Peyer's patch (tissue), 4 donors: ENCODE measurements at places on chromosomes 1 and 21. TPM values are rescaled to one million over a fixed set of nuclear protein-coding genes. Genes with fewer than 3 reads are reported as not detected.

GRCh38 chr1:37410815-37411214, 63.6 kb upstream of the ZC3H12A start:
- H3K4me1 ChIP-seq = no peaks in the 10 kb centered on the region
- no peaks in the 10 kb centered on the region for H3K36me3 ChIP-seq
- no peak overlapping the region for H3K27ac ChIP-seq

DNA sequence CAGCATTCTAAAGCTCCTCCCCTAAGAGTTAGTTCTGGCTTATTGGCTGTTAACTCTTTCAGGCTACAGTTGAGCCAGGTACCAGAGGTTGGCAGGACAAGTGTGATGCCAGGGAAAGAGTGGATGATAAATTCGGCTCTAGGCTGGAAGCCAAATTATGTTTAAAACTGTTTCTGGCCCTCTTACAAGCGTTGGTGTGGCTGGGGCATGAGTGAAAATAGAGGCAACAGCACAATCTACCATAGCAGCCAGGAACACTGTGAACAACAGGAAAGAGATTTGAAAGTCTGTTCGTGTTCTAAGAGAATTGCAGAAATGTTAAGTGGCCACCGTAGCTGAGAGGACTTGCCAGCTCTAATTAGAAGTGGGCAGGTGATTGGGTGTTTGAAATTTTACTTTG, 84.2 kb downstream of the CDC7 start:
- no peaks in the 10 kb centered on the region for H3K27me3 ChIP-seq
- H3K36me3 ChIP-seq = no peaks in the 10 kb centered on the region
- H3K4me3 ChIP-seq = no peak overlapping the region
- DNase-seq = no peak
- H3K27ac ChIP-seq = no peak overlapping the region
- peaks cover 7% of the 10 kb centered on the region for H3K4me1 ChIP-seq

- no peak overlapping the region for H3K4me3 ChIP-seq
- H3K36me3 ChIP-seq = no peaks in the 10 kb centered on the region
- H3K27ac ChIP-seq = no peak overlapping the region
- H3K4me1 ChIP-seq = no peaks in the 10 kb centered on the region
Observed at GRCh38 chr1:41880261-41880660, 38.5 kb downstream of the HIVEP3 start.

- no peak overlapping the region for H3K27ac ChIP-seq
- H3K27me3 ChIP-seq = no peaks in the 10 kb centered on the region
- DNase-seq = no peak
Observed at GRCh38 chr1:25909040-25909439, 2.8 kb upstream of the STMN1 start.

Gene NPR1
- total RNA-seq = 15.8 TPM

Gene CRABP2
- not detected for total RNA-seq

GRCh38 chr1:64754173-64754572, 9.3 kb downstream of the RAVER2 start:
- no peaks in the 10 kb centered on the region for H3K36me3 ChIP-seq
- no peaks in the 10 kb centered on the region for H3K4me1 ChIP-seq
- H3K4me3 ChIP-seq = no peak overlapping the region
- no peak for DNase-seq
- no peak overlapping the region for H3K27ac ChIP-seq
- no peaks in the 10 kb centered on the region for H3K27me3 ChIP-seq

- H3K27me3 ChIP-seq = no peaks in the 10 kb centered on the region
- no peaks in the 10 kb centered on the region for H3K36me3 ChIP-seq
- no peak for DNase-seq
- no peak overlapping the region for H3K4me3 ChIP-seq
- no peak overlapping the region for H3K27ac ChIP-seq
Observed at GRCh38 chr1:234779160-234779538, 169.2 kb upstream of the IRF2BP2 start.
